ENCODE measurements at places on chromosomes 12 and 14.
A peak's percentile ranks its signal among the peaks of the same experiment; 100 is the strongest.

GRCh38 chr14:88241810-88242209, 81.3 kb downstream of the KCNK10 start:
- DNase-seq = no peak

- no peak for DNase-seq
These were observed 28.4 kb downstream of the PZP start for GRCh38 chr12:9179781-9180180.

DNA sequence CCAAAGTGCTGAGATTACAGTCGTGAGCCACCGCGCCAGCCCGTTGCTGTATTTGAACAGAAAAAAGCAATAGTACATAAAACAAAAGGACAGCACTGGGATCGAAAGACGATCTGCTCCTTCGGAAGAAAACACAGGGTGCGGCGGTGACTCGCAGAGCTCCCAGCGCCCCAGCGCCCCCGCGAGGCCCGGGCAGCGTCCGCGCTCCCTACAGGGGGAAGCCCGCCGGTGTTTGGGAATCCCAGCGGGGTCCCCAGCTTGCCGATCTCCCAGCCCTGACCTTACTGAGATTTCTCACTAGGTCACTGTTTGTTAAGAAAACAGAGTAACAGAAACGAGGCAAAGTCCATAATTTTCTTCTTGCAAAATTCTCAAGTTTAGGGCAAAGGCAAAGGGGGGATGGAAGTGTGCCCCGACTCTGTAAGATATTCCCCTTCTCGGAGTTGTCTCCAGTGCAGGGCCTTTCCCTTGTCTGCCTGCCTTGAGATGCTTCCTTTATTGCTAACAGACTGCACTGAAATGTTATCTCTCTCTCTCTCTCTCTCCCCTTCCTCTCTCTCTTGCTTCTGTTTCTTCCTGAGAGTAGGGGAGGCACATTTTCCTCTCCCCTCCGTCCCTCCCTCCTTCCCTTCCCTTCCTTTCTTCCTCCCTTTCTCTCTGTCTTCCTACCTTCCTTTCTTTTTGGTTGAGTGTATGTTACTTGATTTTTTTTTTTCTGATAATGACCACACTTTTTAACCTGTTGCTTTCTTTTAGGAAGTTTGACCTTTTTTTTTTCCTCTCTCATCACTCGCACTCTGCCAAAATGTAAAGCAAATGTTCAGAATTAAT, 91.9 kb downstream of the TMEM30B start:
- peak; percentile 62 for DNase-seq

DNA sequence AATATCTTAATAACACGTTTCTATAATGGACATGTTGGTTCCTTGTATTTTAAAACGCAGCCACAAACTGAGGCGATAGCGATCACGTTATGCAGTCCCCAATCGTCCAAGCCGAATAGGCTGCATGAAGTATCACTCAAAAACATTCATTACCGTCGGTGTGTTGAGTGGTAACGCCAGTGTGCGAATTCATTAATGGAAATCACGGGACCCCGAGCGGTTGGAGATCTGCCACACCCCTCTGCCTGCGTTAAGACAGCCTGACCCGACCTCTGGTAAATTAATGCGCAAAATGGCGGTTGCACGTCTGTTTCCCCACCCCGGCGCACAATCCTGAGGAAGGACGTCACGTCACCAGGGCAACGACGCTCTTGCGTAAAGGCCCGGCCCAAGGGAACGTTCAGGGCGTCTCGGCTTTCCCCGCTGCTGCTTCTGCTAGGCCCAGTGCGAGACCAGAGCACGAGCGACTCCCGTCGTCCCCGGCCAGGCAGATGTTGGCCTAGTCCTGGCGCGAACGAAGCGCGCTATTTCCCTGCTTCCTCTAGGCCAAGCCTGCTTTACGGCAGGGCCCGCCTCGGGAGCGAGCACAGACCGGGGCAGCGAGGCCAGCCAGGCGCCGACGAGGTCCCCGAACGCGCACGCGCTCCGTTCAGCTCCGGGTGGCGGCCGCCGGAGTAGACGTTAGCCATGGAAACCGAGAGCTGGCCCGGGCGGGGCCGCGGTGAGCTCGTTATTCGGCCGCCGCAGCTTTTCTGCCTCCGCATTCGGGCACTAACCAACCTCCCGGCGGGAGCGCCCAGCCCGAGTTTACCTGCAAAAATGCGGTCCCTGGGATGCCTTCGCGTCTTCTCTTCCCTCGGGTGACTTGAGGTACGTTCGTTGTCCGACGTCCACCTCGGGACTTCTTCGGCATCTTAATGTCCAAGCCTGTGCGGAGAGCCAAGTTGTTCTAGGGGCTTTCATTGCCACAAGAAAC, at the start of gene PCNX4:
Gene PCNX4 (plus strand): TSS at position 374 of the 976 bp plus-strand sequence. CDS start 15,716 bp downstream, outside the sequence.
- DNase-seq = peak; percentile 91

GRCh38 chr14:91113829-91114078, at the start of gene DGLUCY:
DGLUCY (plus strand) TSS chr14:91114073; CDS start chr14:91160295, 46,222 bp downstream.
- DNase-seq = peak; percentile 68

DNA sequence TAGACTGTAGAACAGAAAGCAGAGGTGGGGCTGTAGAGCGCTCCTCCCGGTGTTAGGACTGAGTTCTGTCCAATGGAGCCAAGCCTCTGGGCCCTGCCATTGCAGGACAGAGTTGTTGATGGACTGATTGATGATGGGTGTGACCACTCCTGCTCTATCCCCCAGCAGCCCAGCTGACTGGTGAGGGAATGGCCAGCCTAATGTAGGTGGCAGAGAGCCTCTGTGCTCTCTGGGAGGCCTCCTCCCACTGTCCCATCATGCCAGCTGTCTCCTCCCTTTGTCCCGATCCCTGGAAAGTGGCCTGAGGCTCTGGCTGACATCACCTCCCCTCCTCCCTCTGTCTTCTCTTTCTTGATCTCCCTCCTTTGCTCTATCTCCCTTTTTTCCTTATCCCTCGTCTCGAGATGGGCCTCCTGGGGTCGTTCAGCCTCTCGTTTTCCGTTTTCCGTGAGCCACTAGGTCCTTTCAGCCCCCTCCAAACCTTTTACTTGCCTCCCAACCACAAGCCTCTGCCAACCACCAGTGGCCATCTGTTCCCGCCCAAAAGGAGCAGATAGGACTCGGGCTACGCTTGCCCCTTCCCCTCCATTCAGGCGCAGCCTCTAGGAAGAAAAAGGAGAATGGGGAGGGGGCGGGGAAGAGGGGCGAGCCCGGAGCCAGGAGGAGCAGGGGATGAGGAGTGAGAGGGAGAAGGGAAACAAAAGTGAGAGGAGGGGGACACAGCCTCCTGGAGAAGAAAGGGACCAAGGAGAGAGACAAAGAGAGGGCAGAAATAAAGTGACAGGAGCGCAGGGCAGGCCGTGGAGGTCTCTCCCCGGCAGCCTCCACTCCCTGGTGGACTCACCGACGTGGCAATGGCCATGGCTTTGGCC, 572 bp downstream of the EFS start:
- DNase-seq = no peak

GRCh38 chr12:11761869-11762567, 112.5 kb downstream of the ETV6 start:
- DNase-seq = no peak

DNA sequence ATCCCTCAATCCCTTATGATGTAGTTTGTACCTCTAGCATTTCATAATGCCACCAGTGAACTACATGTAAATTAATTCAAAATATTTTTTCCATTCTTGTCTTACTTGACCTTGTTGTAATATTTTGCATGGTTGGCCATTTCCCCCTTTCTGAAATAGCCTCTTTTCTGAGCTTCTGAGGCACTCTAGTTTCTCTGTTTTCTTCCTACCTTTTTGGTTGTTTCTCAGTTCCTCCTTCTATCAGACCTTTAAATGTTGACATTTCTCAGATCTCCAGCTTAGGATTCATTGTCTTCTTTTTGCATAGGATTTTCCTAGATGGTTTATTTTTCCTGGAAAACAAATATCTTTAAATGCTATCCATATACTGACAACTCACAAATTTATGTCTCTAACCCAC, 9.8 kb upstream of the RMST start:
- DNase-seq = no peak

DNA sequence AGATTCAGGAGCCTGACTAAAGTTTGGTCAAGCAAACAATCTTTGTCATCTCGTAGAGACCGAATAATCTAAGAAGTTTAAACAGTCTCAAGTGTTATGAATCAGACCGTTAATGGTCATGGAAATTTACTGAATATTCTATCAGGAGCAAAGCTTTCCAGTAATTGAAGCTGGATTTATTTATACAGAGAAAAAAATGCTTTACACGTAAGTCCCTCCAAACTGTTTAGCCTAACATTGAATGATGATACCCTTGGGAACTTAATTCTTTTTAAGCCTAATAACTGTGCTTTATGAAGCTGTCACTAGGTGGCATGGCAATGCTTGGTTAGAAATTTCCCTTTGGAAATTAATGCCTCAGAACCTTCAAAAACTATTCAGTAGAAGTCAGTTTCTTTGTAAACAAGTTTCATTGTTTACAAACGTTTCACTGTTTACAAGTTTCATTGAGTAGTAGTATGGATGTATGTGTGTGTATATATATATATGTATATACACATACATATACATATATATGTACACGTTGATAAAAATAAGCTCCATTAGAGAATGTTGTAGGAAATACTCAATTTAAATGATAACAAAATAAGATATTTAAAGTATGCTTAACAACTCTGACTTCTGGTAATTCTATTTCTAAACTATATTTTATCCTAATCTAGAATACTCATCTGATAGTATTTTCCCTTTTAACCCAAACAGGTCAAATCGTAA, 32.1 kb downstream of the DEPDC4 start:
- DNase-seq = no peak

GRCh38 chr12:29238822-29239291, 89.8 kb downstream of the FAR2 start:
- no peak for DNase-seq

- no peak for DNase-seq
These were observed 124.6 kb downstream of the KICS2 start for GRCh38 chr12:64097366-64098105.

DNA sequence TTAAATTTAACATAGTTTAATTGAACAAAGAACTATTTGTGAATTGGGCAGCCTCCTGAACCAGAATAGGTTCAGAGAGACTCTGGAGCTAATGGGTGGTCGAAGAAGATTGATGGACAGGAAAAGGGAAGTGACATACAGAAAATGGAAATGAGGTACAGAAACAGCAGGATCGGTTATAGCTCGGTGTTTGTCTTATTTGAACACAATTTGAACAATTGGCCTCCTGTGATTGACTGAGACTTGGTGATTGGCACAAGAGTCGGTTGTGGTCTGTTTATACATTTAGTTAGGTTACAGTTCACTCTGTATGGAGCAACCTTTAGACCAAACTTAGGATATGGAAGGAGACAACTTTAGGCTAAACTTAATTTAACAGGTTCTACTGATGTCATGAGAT, 18.4 kb upstream of the CFL2 start:
- DNase-seq = no peak

DNA sequence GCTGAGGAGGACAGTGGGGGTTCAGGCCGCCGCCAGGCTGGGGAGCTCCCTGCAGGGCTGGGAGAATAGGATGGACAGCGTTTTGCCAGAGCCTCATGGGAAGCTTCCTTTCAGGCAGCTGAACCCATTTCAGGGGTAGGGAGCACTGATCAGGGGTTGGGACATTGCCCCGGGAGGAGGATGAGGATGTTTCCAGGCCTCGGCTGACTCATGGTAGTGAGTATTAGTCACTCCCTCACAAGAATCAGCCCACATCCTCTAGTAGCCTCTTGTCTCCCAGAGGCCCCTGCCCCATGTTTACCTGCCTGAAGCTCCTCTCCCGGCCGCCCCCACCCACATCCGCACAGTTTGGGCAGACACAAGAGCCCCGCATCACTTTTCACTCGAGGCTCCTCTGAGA, 89.8 kb downstream of the ZFP36L1 start:
- no peak for DNase-seq

GRCh38 chr14:106843386-106843785, 1317.0 kb downstream of the TMEM121 start:
- no peak for DNase-seq

DNA sequence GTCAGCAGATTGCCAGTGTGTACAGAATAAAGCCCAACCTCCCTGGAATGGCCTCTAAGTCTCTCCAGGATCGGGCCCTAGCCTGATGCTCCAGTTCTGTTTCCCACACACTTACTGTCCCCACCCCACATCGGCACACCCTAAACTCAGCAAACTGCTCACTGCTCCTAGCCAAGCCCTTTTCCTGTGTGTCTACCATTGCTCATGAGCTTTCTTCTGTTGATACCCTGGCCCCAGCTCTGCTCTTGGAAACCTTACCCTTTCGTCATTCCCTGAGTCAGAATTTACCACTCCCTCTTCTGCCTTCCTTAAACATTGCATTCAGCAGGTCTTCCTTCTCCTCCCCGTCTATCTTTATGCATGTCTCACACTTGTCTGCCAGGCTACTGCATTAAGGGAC, 158.9 kb downstream of the TMX1 start:
- DNase-seq = no peak

GRCh38 chr12:30826276-30826675, 71.5 kb upstream of the CAPRIN2 start:
- no peak for DNase-seq

DNA sequence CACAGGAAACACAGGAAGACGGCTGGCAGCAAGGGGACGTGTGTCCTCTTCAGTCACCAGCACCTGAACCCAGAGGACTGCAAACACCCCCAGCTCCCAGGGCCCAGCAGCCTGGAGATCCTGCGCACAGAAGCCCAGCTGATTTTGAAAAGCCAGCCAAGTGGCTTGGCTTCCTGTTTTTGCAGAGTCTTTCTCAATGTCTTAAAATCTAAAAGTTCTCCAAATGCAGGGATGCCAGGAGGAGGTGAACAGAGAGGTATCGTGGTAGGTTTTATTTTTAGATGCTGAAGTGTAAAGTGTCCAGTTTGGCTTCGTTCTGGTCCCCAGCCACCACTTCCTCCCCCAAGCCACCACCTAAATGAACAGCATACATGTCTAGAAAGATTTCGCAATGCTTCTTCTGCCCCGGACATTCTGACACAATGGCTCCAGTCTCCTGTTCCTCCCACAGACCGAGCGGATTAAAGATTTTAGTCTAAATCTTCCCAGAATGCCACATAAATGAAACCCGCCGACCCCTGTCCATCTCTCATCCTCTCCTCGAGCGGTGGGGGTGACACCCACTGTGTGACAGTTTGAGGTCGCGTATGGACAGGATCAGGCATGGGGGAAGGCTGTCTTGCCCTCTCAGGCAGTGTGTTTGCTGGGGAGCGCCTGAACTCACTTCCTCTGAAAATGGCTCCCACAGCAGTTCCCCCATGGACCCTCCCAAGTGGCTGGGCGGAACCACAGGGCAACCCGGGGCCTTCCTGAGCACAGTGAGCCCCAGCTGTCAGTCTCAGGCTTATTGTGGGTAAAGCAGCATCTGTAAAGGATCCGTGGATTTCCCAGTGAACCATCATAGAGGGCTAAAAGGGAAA, 41.6 kb downstream of the ITPK1 start:
- DNase-seq = no peak

DNA sequence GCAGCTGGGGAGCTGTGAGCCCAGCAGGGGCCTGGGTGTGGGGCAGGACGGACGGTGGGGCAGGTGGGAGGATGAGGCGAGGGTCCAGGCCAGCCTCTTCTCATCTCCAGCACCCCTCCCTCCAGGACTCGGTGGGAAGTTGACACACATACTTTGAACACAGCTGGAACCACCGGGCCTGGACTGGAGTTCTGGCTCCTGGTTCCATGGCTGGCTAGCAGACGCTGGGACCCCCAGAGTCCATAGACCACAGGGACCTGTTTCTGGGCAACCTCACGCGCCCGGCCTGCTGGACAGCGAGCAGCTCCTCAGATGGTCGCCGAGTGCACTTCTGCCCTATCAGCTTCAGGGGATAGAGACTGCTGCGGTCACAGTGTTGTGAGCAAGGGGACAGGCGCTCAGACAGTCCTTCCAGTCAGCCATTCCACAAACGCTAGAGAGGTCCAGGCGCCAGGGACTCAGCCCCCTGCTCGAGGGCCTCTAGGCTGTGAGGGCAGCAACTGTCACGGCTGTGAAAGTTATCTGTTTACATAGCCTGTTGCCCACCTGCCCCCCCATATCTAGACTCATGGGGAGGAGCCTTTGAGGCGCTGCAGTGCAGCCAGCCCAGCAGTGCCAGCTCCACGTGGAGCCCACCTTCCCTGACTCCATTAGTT, 25.2 kb downstream of the TCHP start:
- DNase-seq = no peak

All from stimulated activated CD4-positive, alpha-beta T cell treated with anti-CD3 and anti-CD28 coated beads, Interleukin-2, amount 100 ng/mL, for 24 hours (primary cell).